ENCODE measurements at places on chromosomes 1 and 21.
A peak's percentile ranks its signal among the peaks of the same experiment; 100 is the strongest.

DNA sequence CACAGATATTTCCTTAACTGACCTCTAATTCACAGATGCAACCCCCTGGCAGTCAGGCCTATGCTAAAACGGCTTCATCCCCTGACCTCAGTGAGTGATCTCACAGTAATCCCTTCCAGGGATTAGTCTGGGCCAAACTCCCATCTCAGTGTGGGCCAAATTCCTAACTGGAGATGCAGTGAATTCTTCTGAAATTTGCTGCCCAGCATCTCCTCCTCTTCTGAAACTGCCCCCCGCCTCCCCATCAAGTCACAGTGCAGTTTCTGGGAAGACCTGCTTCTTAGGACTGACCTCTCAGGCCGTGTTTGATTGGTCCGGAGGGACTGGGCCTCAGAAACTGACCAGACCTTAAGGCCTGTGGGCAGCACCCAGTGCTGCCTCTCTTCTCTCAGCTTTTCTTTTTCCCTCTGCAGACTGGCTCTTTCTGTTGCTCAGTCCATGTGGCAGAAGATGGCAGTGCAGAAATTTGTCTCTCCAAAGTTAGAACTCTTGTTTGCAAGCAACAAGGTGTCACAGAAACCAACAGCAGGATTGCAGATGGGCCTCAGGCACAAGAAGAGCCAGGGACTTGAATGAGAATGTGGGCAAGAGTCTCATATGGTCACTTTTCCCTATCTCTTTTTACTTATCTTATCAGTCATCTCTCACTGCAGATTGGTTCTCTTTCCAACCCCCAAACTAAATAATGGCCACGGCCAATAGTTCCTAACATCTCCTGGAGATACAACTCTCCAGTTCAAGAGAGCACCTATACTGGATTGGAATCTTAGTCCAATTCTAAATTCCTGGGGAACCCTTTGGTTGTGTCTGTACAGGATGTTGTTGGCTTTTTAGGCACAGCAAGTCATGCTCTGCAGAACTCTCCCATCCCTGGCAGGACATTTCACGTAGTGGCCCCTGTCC, 95.5 kb upstream of the RALGPS2 start:
- DNase-seq = peak; percentile 83

GRCh38 chr1:157880621-157881020, 39.0 kb upstream of the CD5L start:
- DNase-seq = no peak

- DNase-seq = no peak
Observed at GRCh38 chr1:8424539-8425116, 106.7 kb downstream of the SLC45A1 start.

DNA sequence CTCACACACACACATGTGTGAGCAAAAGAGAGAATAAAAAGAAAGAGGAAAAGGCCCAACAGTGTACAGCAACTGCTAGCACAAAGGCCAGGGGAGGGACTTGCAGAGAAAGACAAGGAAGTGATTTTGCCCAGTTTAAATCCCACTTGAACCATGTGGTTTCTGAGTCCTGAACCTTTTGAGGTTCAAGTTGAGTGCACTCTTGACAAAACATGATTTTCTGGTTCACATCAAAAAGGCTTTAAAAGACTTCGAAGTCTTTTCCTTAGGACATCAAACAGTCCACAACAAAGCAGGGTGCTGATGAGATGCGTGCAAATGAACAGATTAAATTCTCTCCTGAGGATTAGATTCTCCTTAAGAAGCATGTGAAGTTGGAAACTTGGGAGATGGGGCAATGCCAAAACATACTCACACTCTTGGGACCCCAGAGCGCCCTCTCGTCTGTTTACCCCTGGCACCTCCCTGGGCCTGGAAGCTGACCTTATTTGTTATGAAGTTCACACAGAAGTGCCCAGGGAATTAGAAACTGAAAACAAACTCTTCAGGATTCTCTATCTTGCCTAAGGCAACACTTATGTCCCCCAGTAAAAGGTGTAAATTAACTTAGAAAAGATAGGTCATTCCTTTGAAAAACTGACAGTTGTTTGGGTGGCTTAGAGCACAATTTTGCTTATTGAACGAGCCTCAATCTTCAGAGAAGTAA, 31.5 kb downstream of the RNF220 start:
- no peak for DNase-seq

GRCh38 chr1:205942631-205943159, 561 bp downstream of the SLC26A9 start:
- no peak for DNase-seq

DNA sequence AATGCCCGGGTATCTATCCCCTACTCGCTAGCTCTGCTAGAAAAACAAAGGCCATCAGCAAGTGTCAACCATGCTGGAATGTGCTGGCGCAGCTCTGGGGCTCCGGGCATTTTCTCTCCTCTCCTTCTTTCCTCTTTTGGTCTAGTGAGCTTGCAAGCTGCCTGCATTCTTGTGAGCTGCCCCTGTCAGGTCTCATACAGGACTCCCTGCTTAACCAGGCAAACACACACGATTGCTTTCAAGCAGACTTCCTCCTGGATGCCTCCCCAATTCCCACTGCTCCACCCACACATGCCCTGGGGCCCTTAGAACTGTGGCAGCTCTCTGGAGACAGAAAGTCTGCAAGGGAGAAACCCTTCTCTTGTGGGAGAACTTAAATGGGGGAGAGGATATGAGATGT, 35.7 kb upstream of the SUCO start:
- DNase-seq = peak; percentile 60

DNA sequence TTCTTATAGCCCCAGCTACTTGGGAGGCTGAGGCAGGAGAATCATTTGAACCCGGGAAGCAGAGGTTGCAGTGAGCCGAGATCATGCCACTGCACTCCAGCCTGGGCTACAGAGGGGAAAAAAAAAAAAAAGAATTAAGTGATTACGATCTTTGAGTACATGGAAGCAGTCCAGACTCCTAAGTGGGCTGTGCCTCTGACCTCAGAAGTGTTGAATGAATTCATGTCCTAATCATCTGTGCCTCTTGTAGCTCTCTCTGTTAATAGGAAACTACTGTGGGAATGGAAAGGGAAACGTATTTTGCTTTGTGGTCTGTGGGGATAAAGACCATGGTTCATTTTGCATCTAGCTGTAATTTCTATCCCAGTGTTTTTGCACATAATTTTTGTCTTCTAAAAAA, 8.4 kb upstream of the IVNS1ABP start:
- no peak for DNase-seq

GRCh38 chr1:28358716-28359115, 10.8 kb upstream of the PHACTR4 start:
- DNase-seq = no peak

- DNase-seq = no peak
Observed at GRCh38 chr1:228848406-228848805, 113.1 kb downstream of the RHOU start.

GRCh38 chr1:18794561-18794960, 64.9 kb downstream of the TAS1R2 start:
- no peak for DNase-seq

DNA sequence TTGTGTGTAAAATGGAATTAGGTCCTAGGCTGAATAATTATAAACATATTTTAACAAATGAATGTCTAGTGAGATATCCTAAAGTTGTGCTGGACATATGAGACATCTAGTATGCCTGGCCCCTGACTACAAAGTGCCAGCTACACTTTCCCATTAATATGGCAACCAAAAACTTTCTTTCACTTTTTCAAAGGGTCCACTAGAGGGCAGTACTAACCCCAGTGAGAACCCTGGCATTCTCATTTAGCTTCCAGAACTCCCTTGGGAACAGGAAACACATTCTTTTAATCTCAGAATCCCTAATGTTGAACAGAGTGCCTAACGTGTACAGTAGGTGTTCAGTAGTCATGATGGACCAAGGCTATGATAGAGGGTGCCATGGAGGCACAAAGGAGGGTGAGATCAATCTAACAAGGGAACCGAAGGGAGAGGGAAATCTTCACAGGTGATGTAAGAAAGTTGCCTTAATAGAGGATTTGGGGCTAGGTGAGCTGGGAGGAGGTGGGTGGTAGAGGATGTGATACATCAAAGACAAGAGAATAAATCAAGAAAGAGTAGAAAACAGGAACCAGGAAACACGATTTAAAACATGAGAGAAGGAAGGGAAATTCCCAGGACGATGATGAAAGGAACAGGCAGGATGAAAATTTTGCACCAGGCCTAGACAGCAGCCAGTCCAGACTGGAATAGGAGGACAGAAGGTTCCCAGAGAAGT, 41.6 kb downstream of the NSL1 start:
- DNase-seq = peak; percentile 58

DNA sequence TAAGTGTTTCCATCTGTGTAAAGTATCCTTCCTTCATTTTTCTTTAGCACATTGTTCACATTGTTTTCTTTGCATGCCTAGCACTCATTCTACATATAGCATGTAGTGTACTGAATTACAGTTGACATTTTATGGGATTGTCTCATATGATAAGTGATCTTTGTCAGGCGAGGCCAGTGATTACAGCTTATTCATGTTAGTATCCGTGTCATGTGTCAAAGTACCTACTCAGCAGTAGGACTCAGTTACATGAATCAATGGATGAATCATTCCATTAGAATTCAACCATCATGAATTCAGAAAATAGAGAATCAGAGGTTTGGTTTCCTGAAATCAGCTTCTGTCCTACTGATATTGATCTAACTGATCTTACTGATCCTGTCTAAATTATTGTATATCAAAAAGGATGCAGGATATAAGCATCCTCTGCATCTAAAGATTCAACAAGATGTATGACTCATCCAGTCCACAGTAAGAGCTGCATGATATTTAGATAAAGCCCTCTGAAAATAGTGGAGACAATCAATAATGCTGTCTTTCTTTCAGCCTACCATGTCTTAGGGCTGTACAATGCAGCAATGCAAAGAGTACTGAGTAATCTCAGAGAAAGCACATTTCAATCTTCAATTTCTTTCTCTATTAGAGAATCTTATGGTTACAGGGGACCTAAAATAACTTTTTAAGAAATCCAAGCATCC, 20.7 kb upstream of the HRNR start:
- DNase-seq = peak; percentile 8

GRCh38 chr1:185653615-185654014, 80.6 kb upstream of the HMCN1 start:
- DNase-seq = no peak

DNA sequence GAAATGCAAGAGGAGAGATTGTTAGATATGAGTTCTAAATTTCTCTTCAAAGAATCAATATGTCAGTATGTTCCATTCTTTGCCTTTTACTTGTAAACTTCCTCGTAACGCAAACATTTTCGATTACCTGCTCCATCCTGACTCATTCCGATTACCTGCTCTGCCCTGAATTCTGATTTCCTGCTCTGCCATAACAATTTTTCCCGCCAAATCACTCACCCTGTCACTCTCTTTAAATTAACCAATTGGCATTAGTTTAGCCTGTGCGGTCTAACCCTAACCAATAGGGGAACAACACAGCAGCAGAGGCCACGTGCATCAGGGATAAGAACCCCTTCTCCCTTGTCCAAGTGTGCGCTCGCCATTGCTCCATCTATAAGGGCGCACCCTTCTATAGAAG, 25.0 kb upstream of the CBR3 start:
- DNase-seq = no peak

DNA sequence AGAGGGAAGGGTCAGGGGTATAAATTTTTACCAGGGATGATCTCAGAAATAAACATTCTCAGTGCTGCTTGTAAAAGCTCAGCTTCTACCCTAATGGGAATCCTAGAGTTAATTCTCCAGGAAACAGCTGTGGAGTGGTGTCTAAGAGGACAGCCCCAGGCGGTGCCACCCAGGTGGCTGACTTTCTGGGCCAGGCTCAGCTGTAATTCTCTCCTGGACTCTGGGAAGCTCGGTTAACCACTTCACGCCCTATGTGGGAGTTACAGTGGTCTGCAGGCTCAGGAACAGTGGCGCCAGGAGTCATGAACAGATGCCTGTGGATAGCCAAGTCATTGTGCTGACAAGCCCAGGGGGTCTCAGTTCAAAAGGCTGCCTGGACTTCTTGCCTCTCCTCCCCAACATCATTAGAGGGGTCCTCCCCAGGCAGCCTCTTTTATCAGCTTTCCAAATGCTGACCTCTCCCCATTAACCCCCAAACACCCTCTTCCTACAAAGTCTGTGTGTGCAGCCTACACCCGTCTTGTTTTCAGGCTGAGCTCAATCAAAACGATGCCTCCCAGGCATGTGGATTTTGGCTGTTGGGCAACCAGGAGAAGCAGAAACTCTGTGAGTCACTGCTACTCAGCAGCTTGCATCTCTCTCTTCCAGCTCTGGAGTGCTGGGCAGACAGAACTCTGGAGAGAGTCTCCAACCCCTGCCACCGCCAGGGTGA, 1.2 kb downstream of the HHIPL2 start:
- DNase-seq = peak; percentile 77

DNA sequence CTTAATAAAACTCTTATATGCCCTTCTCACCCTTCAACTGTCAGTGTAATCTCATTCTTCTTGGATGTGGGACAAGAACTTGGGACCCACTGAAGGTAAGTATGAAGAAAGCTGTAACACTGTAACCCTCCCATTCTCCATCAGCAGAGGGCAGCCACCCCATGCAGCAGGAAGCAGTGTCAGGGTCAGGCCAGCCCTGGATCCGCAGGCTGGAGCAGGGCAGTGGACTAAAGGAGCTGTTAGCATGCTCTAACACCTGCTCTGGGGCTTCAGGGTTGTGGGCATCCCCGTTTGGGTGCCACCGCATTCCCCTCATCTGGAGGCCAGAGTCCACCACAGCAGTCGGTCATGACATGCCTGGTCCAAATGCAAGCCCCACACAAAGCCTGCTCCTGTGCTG, 156.5 kb downstream of the HIVEP3 start:
- no peak for DNase-seq

DNA sequence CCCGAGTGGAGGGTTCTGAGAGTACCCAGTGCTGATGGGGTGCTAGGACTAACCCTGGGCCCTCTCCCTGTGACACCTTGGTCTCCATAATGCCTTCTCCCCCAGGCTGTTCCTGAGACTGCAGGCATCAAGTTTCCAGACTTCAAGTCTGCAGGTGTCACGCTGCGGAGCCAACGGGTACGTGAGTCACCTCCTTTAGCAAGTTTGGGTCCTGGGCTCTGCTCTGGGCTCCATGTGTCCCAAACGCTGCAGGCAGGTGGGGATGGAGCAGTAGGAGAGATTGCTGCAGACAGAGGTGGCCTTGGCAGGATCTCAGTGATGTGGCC, 6.0 kb downstream of the DMAP1 start:
- DNase-seq = no peak

GRCh38 chr1:232005300-232005699, 378.7 kb downstream of the DISC1 start:
- DNase-seq = no peak

Measured in iris pigment epithelial cell (primary cell).